ENCODE measurements at places on chromosomes 16 and 17.
A peak's percentile ranks its signal among the peaks of the same experiment; 100 is the strongest.

DNA sequence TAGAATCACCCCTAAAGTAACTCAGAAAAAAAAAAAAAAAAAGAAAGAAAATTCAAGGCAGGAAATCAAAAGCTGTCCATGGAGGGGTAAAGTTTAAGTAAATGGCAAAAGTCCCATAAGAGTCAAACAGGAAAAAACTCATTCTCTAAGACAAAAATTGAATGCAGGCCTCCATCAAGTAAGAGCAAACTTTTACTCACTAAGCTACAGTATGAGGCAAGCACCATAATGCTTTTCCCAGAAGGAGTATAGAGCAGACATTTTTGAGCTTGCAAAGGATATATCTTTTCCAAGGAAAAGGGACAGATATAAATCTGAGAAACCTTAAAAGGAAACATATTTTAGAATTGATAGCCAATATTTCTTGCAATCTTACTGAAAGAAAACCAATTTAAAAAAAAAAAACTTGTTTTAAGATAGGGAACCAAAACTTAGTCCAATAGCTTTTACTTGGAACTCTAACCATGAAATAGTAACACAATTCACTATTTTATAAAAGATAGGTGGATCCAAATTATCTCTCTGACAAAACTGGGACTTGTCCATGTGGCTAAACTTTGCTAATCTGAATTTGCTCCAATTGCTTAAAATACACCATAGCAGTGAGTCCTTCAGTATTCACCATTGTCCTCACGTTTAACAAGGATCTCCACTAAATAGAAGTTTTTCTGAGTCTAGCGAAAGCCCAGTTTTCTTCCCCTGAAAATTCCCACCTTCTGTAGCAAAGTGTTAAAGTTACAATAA, 99.8 kb downstream of the CDH11 start:
- DNase-seq: no peak

DNA sequence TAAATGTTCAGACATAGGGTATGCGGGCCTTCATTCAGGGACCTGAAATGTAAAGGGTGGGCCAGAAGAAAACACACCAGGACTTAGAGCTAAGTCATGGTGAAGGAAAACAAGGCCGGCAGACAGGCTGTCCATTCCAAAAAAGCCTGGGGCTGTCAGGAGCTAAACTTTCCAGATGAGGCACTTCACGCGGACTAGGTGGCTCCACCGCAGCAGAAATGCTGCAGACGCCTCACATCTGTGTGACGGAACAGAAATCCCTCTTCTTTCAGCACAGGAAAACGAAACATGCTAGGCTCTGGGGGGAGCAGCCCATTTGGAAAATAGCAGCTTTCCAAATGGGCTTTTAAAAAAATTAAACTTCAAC, 88.7 kb downstream of the HS3ST3A1 start:
- DNase-seq: no peak

- no peak for DNase-seq
Measured at GRCh38 chr17:7712111-7712771, 5.3 kb upstream of the DNAH2 start.

- DNase-seq: no peak
Measured at GRCh38 chr17:28861393-28862203, 6.8 kb downstream of the ERAL1 start.

DNA sequence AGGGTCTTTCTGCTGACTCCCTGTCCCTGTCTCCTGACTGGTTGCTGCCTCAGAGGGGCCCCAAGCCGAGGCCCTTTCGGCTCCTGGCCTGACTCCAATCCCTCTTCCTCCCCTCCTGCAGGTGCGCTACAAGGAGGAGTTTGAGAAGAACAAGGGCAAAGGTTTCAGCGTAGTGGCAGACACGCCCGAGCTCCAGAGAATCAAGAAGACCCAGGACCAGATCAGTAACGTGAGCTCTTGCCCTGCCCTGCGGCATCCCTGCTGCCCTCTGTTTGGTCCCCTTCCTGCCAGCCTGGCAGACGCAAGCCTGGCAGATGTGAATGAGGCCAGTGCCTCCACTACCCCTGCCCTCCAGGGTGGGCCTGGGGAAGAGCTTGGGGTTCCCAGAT, 27.1 kb upstream of the LASP1NB start:
- DNase-seq: no peak

DNA sequence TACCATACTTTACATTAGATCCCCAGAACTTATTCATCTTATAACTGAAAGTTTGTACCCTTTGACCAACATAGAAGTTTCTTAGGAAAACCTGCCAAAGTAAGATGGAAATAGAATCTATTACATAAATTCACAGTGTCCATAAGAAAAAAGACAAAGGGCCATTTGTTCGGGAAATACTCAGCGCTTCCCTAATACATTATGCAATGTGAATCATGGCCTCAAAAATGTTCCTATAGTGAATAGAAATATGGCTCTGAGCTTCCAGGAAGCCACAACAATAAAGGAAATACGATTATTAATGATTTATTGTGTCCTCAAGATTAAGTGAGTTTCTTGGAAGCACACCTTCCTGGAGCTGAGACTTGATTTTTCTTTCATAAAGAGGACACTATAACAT, 51.5 kb downstream of the GPRC5B start:
- DNase-seq: no peak

- peak; percentile 14 for DNase-seq
Measured at GRCh38 chr17:38761612-38762011, 9.1 kb downstream of the PSMB3 start.

- no peak for DNase-seq
Measured at GRCh38 chr16:54289945-54290832, 3.6 kb upstream of the IRX3 start.

DNA sequence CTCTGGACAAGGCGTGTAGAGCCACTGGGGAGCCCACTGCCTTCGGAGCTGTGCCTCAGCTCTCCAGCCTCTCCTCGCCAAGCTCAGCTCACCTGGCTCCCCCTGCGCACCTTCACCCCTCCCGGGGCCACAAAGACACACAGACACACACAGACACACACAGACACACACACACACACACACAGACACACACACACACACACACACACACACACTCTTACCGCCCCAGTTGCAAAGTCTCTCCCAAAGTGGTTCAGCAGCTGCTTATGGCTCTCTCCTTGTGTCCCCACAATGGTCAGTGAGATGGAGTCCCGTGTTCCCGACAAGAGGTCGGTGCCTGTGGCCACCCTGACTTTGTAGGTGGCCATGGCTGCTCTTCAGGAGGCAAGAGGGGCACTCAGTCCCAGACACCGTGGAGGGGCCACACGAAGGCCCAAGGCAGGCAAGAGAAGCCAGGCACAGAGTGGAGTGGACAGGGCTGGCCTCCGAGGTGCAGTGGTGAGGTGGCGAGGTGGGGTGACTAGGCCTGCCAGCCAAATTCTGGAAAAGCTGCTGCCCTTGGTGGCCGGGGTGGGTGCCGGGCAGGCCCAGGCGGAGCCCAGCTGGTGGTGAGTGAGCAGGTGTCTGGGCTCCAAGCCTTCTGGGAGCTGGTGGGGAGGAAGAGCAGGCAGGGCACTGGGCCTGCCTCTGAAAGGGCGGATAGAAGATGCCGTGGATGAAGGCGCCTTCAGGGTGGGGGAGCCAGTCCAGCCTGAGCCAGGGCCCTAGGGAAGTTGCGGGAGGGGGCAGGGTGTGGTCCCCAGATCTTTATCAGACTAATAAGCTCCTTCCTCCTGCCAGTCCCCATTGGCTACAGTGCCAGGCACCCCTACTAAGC, at the start of gene ALOX12B:
Gene ALOX12B, minus strand, starts transcription at position 642 of the 877 bp plus-strand sequence. Its CDS starts 274 bp downstream, at position 368.
- DNase-seq: no peak

GRCh38 chr16:77212741-77213541, 13.7 kb downstream of the SYCE1L start:
- DNase-seq: peak; percentile 68

All from CD4-positive, alpha-beta T cell treated with Interferon gamma for 1 hour (primary cell).